ENCODE measurements at places on chromosomes 1 and 21.

DNA sequence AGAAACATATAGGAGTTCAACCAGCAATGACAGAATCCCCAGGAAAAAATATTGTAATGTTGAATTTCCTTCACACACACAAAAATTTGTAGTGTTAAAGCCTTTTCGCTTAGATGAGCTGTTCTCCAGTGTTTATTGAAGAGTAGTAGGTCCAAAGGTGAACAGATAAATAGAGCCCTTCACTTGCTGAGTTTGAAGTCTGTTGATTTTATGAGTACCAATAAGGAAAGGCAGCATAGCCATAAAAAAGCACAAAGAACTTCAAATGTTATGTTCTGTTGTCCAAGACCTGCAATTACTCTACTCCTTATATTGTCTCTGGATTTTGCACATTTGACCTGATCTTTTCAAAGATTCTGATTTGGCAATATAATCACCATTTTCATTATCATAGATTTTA is 362.7 kb upstream of the B3GALT2 start:
- no peak for DNase-seq

DNA sequence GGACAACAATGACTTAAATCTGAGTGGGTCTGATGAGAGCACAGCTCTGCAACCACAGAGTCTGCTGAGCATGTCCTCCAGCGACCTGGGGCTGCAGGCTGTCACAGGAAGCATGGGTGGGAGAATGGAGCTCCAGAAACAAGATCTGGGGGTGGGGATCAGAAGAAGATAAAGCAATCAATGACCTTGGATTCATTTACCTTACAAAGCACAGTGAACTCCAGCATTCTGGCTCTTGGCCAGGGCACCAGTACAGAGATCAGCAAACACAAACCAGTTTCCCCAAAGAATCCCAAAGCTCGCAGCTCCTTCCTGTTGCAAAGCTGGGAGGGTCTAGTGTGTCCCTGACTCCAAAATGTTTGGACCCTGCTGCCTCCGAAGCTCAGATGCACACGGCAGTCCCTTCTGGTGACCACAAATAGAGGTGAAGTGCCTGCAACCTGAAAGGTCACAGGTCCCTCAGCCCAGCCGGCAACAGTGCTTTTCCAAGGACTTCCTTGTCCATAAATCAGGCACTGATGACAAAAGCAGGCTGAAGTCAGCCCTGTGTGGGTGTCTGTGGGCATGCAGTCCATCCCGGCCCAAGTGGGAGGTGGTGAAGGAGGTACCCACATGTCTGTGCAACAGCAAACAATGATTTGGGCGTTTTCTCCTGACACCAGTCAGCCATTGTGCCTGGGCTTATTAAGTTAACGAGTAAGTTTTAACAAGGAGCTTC is 76.1 kb downstream of the SH3BGR start:
- DNase-seq = no peak

GRCh38 chr1:155069551-155070157 is 6.1 kb downstream of the EFNA4 start:
- peak; percentile 46 for DNase-seq

- DNase-seq = no peak
These were observed 150.5 kb upstream of the COA6 start for GRCh38 chr1:234222561-234223280.

GRCh38 chr1:100539836-100540536 is 2.0 kb downstream of the GPR88 start:
- no peak for DNase-seq

DNA sequence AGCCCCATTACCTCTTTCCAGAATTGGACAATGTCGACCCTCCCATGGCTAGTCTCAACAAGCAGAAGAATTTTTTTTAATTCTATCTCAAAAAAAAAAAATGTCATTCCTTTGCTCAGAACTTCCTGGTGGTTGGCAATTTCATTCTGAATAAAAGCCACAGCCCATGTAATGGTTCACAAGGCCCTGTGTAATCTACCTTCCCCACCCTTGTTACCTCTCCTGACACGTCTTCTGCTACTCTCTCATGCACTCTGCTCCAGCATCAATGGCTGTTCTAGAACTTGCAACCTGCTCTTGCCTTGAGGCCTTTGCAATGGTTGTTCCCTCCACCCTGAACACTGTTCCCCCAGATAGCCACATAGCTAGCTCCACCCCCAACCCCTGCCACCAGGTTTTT is 25.4 kb downstream of the NUAK2 start:
- DNase-seq = no peak

DNA sequence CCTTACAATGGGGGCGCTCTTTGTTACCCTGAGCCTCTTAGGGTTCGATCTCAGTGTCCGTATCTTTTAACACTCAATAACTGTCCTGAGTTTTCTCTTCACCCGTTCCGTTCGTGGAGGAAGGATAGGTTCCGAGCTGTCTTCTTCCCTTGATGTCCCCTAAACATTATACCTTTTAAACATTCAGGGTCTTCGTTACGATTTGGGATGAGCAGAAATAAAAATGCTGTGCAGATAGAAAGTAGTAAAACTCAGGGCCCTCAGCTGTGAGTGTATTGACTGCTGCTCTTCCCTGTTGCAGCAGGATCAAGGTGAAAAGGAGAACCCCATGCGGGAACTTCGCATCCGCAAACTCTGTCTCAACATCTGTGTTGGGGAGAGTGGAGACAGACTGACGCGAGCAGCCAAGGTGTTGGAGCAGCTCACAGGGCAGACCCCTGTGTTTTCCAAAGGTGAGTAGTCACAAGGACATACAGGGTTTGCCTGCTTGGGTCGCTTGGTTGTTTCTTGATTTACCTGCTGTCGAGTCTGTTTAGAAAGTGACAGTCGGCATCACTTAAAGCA is 784 bp downstream of the RPL11 start:
- no peak for DNase-seq

- no peak for DNase-seq
These were observed 173.4 kb downstream of the TOMM20 start for GRCh38 chr1:234955107-234955731.

- DNase-seq = peak; percentile 81
These were observed 113.4 kb downstream of the DISP1 start for GRCh38 chr1:222928212-222928611.

DNA sequence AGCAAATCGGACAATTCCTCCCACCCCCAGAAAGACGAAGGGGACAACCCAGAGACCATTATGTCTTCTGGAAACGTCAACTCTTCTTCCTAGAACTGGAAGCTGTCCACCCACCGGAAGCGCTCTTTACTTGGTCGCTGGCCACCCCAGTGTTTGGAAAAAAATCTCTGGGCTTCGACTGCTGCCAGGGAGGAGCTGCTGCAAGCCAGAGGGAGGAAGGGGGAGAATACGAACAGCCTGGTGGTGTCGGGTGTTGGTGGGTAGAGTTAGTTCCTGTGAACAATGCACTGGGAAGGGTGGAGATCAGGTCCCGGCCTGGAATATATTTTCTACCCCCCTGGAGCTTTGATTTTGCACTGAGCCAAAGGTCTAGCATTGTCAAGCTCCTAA is 3.2 kb downstream of the S1PR1 start:
- no peak for DNase-seq

DNA sequence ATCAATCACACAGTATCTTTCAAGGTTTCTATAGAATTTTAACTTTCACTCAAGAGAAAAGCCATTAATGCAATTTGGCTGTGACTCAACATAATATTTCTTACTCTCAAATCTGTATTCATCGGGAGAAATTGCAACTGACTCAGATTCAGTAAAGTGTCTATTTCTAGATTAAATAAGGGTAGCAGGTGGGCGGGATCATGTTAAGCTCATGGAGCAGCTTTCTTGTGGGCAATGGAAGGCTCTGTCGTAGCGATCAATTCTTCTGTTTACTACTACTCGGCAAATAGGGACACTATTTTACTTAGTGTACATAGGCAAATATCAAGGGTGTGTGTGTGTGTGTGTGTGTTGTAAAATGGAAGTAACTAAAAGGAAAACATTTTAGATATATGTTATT is 423.6 kb upstream of the NEGR1 start:
- no peak for DNase-seq

GRCh38 chr1:31401241-31401640 is 11.8 kb upstream of the SERINC2 start:
- DNase-seq = no peak

DNA sequence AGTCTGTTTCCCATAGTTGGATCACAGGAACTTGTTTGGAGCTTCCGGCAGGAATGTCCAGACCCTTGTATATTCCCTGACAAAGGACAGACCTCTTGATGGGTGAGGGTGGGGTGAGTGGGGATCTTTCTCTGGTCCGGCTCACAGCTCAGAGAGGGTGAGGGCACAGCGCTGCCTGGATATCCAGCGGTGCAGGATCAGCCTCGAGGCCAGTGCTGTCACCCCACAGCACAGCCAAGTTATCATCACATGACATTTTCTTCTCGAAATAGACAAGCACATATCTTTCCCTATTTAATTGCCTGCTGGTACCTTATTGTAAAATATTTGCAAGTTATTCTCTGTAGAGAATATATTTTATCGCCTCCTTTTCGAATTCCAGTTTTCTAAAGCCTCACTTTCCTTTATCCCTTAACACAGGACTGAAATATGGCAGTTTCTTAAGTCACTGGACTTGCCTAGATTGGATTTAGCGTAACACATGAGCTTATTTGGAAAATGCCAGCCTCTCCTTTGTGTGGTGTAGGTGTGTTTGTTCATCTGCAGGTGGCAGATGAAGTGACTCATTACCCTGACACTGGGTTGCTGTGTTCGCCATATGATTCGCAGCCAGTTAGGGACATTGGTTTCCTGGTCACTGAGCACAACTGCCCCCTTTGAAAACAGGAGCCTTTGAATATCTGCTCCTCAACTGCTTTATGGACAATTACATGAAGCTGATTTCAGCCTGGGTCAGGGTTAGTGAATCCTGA is 21.4 kb downstream of the CLIC6 start:
- DNase-seq = peak; percentile 82

DNA sequence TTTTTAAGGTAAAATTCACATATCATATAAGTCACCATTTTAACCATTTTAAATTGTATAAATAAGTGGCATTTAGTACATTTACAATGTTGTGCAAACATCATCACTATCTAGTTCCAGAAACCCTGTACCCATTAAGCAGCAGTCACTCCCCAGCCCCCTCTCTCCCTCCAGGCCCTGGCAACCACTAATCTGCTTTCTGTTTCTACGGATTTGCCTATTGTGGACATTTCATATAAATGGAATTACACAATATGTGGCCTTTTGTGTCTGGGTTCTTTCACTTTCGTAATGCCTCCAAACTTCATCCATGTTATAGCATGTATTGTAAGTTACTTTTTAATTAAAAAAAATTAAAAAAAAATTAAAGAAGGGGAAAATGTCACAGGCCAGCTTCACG is 58.0 kb upstream of the RAB3GAP2 start:
- DNase-seq = no peak

DNA sequence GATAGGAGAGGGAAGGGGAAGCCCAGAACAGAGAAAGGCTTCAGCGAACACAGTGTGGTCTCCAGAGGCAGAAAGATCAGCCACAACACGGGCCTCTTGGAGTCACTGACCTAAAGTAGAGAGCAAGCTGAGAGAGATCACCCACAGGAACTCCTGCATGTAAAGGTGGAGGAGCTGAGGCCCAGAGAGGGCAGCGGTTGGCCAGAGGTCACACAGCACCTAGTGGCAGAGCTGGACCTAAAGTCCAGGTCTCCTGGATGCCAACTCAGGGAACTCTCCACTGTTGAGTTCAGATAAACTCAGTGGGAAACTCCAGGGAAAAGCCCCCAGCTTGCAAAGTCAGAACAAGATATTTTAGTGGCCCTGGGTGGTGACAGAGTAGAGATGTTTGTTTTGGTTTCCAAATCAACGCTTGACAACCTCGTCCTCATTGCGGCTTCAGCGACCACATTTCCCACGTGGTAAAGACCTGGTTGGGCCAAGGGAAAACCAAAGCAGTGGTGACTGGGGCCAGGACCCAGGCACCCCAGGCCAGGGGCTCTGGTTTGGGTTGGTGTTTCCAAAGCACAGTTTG is 4.6 kb downstream of the IFFO2 start:
- no peak for DNase-seq

DNA sequence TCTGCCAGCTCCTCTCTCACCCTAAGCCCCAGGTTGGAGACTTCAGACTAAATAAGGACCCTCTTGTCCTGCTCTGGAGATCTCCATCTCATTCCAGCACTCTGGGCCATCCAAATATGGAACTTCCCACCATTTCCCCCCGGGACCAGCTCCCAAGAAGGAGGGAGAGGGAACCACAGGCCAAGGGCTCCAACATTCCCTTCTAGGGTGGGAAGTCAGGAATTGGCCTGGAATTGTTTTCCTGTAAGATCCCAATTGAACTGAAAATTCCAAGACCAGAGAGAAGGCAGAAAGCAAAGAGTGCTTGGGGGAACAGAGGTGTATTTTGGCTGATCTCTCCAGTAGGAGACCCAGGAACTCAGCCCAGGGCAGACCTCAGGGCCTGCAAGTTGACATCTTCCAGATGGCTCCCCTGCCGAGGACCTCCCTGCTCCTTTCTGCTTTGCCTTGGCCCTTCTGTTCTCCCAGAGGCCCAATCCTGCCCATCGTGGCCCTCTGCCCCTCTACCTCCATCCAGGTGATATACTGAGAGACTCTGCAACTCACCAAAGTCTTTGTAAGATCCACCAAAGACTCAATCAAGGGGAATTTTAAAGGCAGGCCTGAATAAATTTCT is 14.9 kb downstream of the CSRP1 start:
- DNase-seq = no peak

- no peak for DNase-seq
These were observed 94.6 kb downstream of the FGGY start for GRCh38 chr1:59391212-59392179.

- DNase-seq = no peak
These were observed 765 bp upstream of the S100A4 start for GRCh38 chr1:153546371-153546770.

GRCh38 chr1:3671371-3672180 is 19.3 kb downstream of the TP73 start:
- no peak for DNase-seq

DNA sequence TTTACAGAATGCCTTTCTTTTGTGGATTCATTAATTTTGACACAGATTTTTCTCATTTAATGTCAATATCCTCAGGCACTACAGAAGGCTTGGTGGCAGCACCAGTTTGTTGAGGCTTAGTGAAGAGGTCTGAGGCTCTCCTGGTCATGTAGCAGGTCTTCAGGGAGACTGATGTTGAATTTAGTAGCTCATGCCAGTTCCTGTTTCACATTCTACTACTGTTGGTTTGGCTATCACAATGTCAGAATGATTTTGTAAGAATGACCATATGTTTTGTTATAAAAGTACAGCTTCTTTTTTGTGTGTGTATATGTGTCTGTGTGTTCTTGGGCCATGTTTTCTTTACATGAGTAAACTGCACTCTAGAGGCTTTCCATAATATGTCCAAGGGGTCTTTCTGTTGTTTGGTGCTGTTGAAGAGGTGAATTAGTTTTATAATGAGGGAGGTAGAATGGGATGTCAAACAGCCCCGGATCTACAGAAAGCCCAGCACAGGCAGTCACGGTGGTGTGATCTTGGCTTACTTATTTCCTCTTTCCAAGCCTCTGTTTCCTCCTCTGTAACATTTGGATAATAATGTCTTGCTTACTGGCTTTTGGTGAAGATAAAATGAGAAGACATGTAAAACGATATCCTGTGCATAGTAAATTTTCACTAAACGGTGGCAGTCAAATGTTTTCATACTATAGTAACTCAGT is 32.0 kb downstream of the C1orf21 start:
- no peak for DNase-seq

- no peak for DNase-seq
These were observed 8.5 kb downstream of the GPA33 start for GRCh38 chr1:167081594-167082156.
